Mesothelial cell of epicardium (in vitro differentiated cells): ENCODE measurements at places on chromosomes 6 and 20.

DNA sequence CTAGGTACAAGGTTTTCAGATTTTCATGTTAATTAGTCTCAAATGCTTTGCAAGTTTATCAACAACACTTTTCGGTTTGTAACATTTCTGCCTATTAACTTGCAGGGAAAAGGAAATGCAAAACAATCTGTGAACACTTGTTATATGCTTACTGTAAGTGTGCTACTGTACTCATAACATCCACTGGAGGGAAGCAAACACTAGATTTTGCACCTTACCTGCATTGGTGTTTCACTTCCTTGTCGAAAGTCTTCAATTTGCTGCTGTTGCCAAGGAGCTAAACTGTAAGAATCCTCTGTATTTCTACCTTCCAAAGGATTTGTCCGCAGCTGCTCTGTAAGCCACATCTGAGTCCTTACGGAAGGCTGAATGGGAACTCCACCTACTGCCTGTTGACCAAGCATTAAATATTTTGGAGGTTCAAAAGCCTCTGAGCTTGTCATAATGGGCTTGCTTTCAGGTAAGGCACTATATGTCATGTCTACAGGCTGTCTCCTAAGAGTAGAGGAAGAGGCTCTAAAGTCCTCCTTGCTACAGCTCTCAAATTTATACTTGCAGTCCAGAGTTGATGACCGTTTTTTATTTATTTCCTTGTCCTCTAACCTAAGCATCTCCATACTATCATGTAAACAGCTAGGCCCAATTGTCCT, 17.3 kb downstream of the PLN start:
- DNase-seq: no peak

GRCh38 chr20:58494923-58495622, 20.1 kb downstream of the APCDD1L start:
- DNase-seq: no peak

GRCh38 chr6:36683656-36684446, 5.3 kb downstream of the CDKN1A start:
- DNase-seq: no peak

DNA sequence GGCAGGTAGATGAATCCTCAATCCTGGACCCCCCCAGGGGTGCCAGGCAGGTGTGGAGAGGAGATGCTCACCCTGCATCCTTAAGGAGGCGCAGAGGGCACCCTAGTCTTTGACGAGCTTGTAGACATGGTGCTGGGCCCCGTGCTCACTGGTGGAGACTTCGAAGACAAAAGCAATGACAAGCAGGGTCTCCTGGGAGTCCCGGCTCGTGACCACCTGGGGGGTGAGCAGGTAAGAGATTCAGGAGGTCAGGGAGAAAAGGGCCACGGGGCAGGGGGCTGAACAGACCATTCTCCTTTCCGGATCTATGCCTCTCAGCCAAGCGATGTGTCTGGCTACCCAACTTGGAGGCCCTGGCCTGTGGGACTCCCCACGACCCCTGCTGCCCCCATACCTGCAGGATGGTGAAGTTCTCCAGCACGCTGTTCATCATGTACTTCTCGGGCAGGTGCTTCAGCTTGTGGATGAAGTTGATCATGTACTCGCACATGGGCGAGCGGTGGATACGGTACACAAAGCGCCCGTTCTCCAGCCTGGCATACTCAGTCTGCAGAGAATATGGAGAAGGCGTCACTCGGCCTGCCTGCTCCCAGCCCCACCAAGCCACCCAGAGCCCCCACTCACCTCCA, 6.9 kb downstream of the RPL10A start:
- no peak for DNase-seq

DNA sequence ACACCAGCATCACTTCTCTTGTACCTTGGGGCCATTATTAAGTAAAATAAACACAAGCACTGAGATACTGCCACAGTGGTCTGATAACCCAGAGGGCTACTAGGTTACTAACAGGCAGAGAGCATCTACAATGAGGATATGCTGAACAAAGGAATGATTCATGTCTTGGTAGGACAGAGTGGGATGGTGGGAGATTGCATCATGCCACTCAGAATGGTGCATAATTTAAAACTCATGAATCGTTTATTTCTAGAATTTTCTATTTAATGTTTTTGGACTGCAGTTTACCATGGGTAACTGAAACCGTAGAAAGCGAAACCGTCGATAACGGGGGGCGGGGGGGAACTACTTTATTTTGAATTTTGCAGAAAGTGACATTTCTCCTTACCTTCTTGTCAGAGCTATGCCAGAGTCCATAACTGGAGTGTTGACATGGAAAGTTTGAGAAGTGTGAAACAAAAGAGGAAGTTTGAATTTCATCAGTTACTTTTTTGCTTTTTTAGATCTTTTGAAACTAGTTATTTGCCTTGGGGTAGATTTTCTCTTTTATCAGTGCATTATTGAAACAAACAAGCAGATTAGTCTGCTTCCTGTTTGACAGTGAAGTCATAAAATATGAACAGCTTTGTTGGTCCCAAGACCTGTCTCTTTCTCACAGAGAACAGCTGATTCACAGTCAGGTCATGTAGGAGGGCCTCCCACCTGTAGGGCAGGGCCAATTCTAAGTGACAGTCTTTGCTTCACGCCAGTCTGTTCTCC, 124.9 kb downstream of the KLHL32 start:
- DNase-seq: no peak

GRCh38 chr6:5537132-5537531, 275.8 kb downstream of the FARS2 start:
- DNase-seq: no peak

DNA sequence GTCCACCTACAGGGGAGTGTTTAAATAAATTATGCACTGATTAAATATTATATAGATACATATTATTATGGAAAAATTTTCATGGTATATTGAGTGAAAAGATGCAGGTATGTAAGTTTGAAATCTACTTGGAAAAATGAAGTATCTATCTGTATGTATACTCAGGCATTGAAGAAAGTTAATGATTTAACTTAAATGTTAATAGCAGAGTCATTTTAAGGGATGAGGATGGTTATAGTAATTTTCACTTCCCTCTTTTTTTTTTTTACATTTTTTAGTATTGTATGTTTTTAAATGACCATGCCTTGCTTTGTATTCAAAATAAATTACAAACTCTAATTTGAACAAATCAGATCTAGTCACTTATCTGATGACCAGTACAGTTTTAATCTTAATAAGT, 43.2 kb upstream of the NOTCH4 start:
- no peak for DNase-seq

DNA sequence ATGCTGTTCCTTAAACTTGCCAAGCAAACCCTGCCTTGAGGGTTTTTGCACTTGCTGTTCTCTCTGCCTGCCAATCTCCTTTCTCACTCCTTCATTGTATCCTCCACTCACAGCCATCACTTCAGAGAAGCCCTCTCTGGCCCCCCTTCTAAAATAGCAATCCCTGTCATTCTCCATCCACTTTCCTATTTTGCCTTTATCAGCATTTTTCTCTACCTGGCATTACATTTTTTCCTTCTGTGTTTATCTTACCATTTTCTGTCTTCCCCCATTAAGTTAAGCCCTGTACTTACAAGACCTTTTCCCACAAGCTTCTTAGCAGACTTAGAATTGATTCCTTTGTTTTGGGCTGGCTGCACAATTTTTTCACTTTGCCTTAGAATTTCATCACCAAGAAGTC, 26.6 kb upstream of the TNFRSF21 start:
- DNase-seq: no peak

DNA sequence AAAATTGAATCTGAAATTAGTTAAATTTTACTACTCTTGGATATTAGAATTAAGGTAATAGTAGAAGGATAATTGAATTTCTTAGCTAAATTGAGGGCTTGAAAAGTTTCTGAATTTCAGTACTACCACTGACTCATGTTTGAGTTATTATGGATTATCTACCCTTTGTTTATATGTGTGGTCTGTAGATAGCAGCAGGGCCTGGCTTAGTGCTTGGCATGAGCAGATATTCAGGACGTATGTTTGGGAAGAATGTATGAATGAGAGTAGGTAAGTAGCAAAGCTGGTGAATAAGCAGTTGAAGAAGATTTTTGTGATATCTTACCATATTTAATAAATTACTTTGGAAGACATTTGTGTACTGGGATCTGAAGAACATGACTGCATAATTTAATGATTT, 152.7 kb downstream of the MACROD2 start:
- no peak for DNase-seq
